ENCODE measurements at places on chromosomes 12 and 14. TPM values are rescaled to one million over a fixed set of nuclear protein-coding genes. Genes with fewer than 3 reads are reported as not detected.
A peak's percentile ranks its signal among the peaks of the same experiment; 100 is the strongest.

DNA sequence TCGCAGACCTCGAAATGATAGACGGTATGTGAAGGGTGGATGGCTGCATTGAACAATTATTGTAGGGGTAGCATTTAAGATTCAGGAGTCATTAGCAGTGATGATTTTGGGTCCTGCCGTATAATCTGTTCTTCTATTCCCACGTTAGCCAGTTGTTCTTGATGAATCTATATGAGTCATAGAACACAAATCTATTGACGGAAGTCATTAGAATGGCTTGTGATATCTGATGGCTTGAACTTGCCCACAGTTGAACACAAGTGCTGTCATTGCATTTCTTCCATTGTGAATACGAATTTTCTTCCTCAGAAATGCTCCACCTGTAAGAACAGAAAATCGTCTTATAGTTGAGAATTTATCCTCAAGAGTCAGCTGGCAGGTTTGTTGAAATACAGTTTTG is 1.9 kb downstream of the SRSF5 start:
- DNase-seq: no peak
- peaks cover 57% of the 10 kb centered on the region for H3K4me1 ChIP-seq
- peak overlapping the region; percentile 80 for H3K4me3 ChIP-seq
- H3K27me3 ChIP-seq: no peaks in the 10 kb centered on the region
- peaks cover 11% of the 10 kb centered on the region for H3K36me3 ChIP-seq
- H3K27ac ChIP-seq: peak overlapping the region; percentile 99

DNA sequence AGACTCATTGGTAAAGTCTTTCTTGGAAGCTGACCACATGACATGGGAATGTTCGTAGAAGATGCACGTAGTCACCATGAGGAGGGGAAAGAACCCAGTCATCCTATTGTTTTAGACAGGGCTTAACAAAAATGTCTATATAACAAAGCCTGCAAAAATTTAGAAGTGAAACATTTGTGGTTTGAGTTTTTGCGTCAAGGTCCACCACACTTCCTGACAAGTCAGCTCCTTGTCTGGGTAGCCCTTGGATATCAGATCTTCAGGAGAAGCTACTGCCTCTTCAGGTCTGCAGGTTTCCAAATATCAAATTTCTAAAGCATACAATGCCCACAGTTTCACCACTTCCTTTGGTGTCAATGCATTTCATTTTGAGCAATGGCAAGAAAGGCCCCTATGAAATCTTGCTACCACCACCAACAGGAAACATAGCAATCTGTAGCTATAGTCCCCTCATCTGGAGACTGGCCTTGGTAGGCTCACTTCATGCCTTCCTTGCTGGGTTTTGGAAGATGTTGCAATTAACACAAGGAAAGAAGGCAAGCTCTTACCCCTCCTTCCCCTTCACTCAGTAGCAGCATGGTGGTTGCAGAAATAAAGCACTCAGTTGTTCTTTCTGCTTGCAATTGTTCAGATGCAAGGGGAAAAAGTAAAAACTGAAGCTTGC is 235.2 kb downstream of the PCNX1 start:
- H3K4me3 ChIP-seq: no peak overlapping the region
- no peak for DNase-seq
- no peak overlapping the region for H3K27ac ChIP-seq
- H3K27me3 ChIP-seq: no peaks in the 10 kb centered on the region
- no peaks in the 10 kb centered on the region for H3K4me1 ChIP-seq

- H3K36me3 ChIP-seq: no peaks in the 10 kb centered on the region
- peaks cover 5% of the 10 kb centered on the region for H3K27me3 ChIP-seq
- no peak overlapping the region for H3K4me3 ChIP-seq
- H3K4me1 ChIP-seq: peaks cover 28% of the 10 kb centered on the region
- H3K27ac ChIP-seq: no peak overlapping the region
Observed at GRCh38 chr12:116876151-116876869, 4.9 kb downstream of the HRK start.

DNA sequence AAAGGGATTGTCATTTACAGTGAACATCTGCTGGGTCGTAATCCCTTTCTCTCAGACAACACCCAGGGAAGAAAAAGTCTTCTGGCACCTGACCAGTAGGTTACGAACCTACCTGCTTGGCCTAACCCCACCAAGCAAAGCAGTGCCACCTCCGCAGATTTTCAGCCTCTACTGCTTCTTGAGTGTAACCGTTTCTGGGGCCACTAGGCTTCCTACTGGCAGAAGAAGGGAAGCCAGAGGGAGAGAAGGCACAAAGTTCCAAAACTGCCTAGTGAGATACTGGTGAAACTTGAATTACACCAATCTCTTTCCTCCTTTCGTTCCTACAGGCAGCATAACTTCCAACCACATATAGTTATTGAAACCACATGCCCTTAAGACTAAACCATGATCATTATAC is 383.6 kb downstream of the BCAT1 start:
- H3K4me1 ChIP-seq: peaks cover 9% of the 10 kb centered on the region
- H3K4me3 ChIP-seq: no peak overlapping the region
- no peak for DNase-seq
- H3K27me3 ChIP-seq: no peaks in the 10 kb centered on the region
- H3K27ac ChIP-seq: no peak overlapping the region

The SRRM4 gene
- under 0.01 TPM for total RNA-seq

- no peaks in the 10 kb centered on the region for H3K27me3 ChIP-seq
- H3K4me3 ChIP-seq: no peak overlapping the region
- no peak for DNase-seq
- no peaks in the 10 kb centered on the region for H3K36me3 ChIP-seq
- no peaks in the 10 kb centered on the region for H3K4me1 ChIP-seq
Observed at GRCh38 chr12:3607821-3608220, 116.8 kb downstream of the PRMT8 start.

The COPS7A gene
- 35.4 TPM for total RNA-seq

- H3K36me3 ChIP-seq: no peaks in the 10 kb centered on the region
- no peak overlapping the region for H3K4me3 ChIP-seq
- H3K27ac ChIP-seq: no peak overlapping the region
Observed at GRCh38 chr12:120625557-120626419, 14.6 kb upstream of the CABP1 start.

- no peak overlapping the region for H3K4me3 ChIP-seq
- DNase-seq: no peak
- peaks cover 11% of the 10 kb centered on the region for H3K36me3 ChIP-seq
- no peaks in the 10 kb centered on the region for H3K27me3 ChIP-seq
Observed at GRCh38 chr12:56679883-56680575, 8.1 kb downstream of the PTGES3 start.

The RILPL1 gene
- 29.7 TPM for total RNA-seq

DNA sequence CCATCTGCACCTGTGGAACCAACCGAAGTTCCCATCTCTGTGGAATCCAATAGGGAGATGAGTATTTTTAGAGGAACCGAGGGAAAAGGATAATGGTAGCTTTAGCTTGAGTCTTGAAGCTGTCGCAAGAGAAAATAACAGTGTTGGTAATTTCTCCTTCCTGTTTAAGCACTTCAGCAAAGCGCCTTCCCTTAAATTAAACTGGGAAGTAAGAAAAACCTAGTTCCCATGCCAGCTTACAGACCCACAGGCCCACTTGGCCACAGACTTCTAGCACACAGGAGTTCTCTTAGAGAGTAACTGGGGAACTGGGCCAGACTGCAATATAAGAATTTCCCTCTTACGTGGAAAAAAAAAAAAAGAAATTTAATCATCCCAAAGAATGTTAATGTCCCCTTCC is 223.8 kb downstream of the EFCAB11 start:
- no peaks in the 10 kb centered on the region for H3K4me1 ChIP-seq
- no peaks in the 10 kb centered on the region for H3K36me3 ChIP-seq

DNA sequence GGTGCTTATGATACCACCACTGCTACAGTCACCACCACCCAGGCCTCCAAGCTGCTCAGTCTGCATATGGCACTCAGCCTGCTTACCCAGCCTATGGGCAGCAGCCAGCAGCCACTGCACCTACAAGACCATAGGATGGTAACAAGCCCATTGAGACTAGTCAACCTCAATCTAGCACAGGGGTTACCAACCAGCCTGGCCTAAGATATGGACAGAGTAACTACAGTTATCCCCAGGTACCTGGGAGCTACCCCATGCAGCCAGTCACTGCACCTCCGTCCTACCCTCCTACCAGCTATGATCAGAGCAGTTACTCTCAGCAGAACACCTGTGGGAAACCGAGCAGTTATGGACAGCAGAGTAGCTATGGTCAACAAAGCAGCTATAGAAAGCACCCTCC is 55.1 kb downstream of the BRMS1L start:
- no peak overlapping the region for H3K27ac ChIP-seq
- H3K4me3 ChIP-seq: no peak overlapping the region
- no peaks in the 10 kb centered on the region for H3K36me3 ChIP-seq

GRCh38 chr14:99131632-99132271 is 140.2 kb downstream of the BCL11B start:
- H3K4me1 ChIP-seq: peaks cover 15% of the 10 kb centered on the region
- no peak overlapping the region for H3K27ac ChIP-seq
- no peaks in the 10 kb centered on the region for H3K36me3 ChIP-seq
- no peaks in the 10 kb centered on the region for H3K27me3 ChIP-seq
- DNase-seq: peak; percentile 70
- H3K4me3 ChIP-seq: no peak overlapping the region

GRCh38 chr12:94813314-94813713 is 163.0 kb upstream of the TMCC3 start:
- no peaks in the 10 kb centered on the region for H3K36me3 ChIP-seq
- DNase-seq: no peak
- no peaks in the 10 kb centered on the region for H3K4me1 ChIP-seq

GRCh38 chr14:21476523-21476924 is 235 bp downstream of the RAB2B start:
- no peaks in the 10 kb centered on the region for H3K27me3 ChIP-seq
- H3K27ac ChIP-seq: peak overlapping the region; percentile 81
- H3K36me3 ChIP-seq: no peaks in the 10 kb centered on the region
- DNase-seq: no peak

DNA sequence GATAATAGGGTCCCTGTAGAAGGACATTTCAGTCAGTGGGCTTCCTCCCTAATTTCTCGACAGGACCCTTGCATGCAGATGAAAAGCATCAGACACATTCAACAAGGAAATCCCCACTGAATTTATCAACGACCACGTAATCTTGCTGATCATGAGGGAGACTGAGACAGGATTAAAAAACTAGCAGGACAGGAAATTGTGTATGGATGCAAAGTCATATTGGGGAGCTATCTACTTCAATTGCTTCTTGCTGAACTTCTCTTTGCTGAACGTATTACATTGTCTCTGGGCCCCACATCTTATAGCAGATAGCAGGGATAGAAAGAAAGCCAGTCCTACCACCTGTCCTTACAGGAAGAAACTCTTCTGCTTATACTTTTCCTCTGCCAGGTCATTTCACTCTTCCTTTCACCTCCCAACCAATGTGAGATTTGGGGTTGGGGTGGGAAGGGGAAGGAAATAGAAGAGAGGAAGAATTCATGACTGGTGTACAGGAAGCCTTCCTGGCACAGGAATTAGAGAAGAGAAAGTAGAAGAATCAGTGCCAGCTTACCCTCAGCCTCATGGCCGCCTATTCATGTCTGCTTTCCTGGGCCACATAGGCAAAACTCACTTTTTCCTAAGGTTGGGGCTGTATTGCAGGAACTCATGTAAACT is 333.3 kb downstream of the ZFP36L1 start:
- peak overlapping the region; percentile 71 for H3K27ac ChIP-seq
- H3K4me3 ChIP-seq: no peak overlapping the region
- no peaks in the 10 kb centered on the region for H3K36me3 ChIP-seq
- H3K27me3 ChIP-seq: no peaks in the 10 kb centered on the region
- DNase-seq: no peak

DNA sequence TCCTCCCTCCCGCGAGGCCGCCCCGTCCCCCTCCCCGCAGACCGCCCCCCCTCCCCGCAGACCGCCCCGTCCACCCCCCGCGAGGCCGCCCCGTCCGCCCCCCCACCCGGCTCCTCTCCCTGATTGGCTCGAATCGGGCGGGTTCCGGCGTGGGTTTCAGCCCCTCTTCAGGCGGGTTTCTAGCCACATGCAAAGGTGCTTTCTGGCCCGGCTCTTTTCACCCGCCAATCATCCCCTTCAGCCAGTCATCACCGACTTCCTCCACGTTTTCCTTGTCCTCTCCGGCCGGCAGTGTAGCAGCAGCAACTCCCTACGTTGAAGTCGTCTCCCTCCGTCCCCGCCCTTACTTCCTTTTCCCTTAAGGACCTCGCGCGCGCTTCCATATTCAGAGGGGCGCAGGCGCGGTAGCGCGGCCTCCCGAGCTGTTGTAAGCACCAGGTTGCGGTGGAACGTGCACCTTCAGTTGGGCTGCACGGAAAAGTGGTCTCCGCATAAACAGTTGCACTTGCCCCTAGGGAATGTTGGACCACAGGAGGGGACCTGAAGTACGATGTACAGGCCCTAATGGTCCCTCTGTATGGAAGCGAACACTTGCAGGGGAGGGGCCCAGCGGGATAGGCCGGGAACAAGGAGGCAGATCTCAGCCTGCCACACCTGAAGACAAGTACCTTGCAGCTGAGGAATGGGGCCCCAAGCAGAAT is 44.6 kb upstream of the ESR2 start:
- peak overlapping the region; percentile 90 for H3K27ac ChIP-seq
- H3K4me3 ChIP-seq: peak overlapping the region; percentile 80
- no peaks in the 10 kb centered on the region for H3K27me3 ChIP-seq
- no peaks in the 10 kb centered on the region for H3K36me3 ChIP-seq

GRCh38 chr12:123139926-123140675 is 10.8 kb downstream of the PITPNM2 start:
- H3K27ac ChIP-seq: peak overlapping the region; percentile 78
- H3K27me3 ChIP-seq: no peaks in the 10 kb centered on the region
- H3K36me3 ChIP-seq: no peaks in the 10 kb centered on the region
- DNase-seq: peak; percentile 83

DNA sequence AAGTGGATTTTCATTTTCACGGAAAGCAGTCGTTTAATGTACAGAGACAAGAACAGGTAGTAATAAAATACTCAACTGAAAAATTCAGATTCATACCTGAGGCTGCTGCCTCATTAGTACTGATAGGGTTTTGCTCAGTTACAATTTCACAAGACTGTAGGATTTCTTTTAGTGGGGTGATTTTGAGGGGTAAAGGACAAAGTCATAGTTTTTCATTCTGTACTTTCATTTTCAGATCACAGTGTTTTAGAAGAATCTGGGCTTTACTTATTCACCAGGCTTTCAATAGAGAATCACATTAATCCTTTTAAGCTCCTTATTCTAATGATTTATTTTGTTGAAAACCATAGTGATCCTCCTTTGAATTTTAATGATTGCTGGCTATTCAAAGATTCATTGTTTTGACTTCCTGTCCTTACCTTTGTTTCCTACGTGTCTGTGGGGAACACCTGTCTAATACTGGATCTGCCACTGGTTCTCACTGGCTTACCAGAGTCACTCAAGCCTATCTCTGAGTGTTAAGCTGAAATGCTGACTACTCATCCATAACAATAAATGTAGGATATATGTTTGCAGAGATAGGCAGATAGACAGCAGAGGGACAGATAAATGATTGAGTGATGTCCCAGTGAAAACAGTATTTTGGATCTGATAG is 243.8 kb upstream of the NPAS3 start:
- no peak overlapping the region for H3K4me3 ChIP-seq
- H3K27ac ChIP-seq: no peak overlapping the region
- no peak for DNase-seq
- H3K36me3 ChIP-seq: no peaks in the 10 kb centered on the region
- no peaks in the 10 kb centered on the region for H3K27me3 ChIP-seq
- H3K4me1 ChIP-seq: no peaks in the 10 kb centered on the region

- H3K36me3 ChIP-seq: no peaks in the 10 kb centered on the region
- H3K27me3 ChIP-seq: no peaks in the 10 kb centered on the region
- H3K27ac ChIP-seq: no peak overlapping the region
- no peak overlapping the region for H3K4me3 ChIP-seq
Observed at GRCh38 chr14:52902971-52903619, 47.8 kb downstream of the FERMT2 start.

- no peak overlapping the region for H3K27ac ChIP-seq
- no peaks in the 10 kb centered on the region for H3K27me3 ChIP-seq
- no peak for DNase-seq
- no peak overlapping the region for H3K4me3 ChIP-seq
- no peaks in the 10 kb centered on the region for H3K4me1 ChIP-seq
Observed at GRCh38 chr12:84810611-84811010, 102.0 kb downstream of the SLC6A15 start.

The SLC10A1 gene
- total RNA-seq: not detected

The TGFB3 gene
- 19.2 TPM for total RNA-seq

Data from vagina (tissue), 2 donors.